Activated T-cell treated with anti-CD3 and anti-CD28 coated beads, Interleukin-2, amount 50 U/mL, for 1 hour (primary cell): ENCODE measurements at places on chromosomes 1 and 21.

DNA sequence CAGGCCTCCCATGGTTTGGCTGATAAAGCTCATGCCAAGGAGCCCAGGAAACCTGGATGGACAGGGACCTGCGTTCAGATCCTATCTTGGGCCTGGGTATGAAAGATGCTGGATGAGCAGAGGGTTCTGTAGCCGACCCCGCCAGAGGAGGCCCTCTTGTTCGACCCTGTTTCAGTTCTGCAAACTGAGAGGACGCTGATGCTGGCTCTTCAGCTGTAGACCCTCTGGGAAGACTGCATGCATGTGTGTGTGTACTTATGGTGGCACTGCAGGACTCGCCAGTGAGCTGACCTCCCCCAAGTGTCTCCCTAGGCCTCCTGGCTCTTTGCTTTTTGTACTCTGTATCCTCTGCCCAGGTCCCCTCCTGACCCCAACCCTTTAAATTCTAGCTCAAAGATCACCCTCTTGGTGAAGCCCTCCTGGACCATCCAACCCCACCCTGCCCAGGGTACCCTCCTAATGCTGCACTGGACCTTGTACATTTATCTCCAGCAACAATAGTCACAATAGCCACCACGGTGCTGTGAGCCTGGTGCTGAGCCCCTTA lies 1.6 kb downstream of the EPS8L3 start:
- DNase-seq, result no peak

DNA sequence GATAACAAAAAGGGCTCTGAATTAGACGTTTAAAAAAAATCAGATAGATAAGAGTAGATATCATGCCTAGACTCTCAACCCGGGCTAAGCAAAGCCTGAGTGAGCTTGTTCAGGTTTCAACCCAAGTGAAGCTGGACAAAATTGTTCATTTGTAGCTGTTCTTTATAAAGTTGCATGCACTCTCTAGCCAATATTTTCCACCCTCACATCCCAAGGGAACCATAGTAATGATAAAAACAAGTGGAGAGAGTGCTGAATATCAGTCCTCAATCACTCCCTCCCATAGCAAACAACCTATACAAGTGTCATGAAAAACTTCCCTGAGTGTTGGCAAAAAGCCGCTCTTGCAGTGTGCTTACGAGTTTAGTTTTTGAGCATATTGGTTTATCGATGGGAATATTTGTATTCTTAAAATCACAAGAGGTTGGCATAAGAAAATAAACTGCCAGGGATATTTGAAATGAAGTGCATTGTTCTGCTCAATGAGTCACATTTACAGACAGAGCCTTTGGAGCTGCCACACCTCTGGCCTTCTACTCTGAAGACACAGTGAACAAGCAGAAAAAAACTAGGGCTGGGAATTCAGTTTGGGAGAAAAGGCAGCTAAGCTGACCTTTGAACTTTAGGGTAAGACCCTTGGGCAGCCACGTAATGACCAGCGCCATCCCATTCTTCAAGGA lies 2.2 kb upstream of the CLCA2 start:
- DNase-seq, result no peak

DNA sequence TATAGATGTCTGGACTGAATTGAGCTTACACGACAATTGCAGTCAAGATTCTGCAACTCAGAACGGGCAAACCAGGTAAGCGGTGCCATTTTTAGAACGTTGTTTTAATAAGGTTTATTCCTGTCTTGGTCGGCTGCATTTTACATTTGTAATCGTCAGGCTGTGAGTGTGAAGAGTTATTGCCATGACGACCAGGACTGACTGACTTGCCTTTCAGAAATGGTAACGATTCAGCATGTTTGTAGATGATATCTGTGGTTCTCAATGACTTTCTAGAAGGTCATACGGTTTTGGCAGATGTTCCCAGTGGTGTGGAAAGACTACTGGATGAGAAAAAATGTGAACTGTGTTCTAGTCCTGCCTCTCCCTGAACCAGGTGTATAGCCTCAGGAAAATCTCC lies 271.3 kb upstream of the B3GALT2 start:
- no peak for DNase-seq

GRCh38 chr1:102099916-102100315 lies 103.2 kb upstream of the OLFM3 start:
- DNase-seq, result no peak

- peak; percentile 91 for DNase-seq
Measured at GRCh38 chr1:8026153-8026975, at the start of gene ERRFI1. Gene ERRFI1 (minus strand): TSS chr1:8026309. CDS start chr1:8015619, 10,690 bp downstream.

GRCh38 chr1:243354511-243355153 lies 98.8 kb downstream of the SDCCAG8 start:
- DNase-seq, result no peak

DNA sequence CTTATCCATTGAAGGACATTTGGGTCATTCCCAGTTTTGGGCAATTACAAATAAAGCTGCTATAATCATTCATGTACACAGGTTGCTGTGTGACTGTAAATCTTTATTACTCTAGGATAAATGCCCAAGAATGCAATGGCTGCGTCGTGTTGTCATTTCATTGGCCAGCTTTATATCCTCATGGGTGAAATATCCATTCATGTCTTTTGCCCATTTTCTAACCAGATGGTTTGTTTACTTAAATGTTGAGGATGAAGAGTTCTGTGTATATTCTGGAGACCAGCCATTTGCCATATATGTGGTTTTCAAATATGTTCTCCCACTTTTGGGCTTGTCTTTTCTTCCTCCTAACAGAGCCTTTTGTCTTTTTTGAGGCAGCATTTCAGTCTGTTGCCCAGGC lies 25.3 kb downstream of the TRIM11 start:
- DNase-seq, result no peak

GRCh38 chr1:159838715-159839114 lies 12.0 kb downstream of the SLAMF8 start:
- no peak for DNase-seq

GRCh38 chr21:45872471-45872870 lies 109.1 kb upstream of the COL6A1 start:
- no peak for DNase-seq

DNA sequence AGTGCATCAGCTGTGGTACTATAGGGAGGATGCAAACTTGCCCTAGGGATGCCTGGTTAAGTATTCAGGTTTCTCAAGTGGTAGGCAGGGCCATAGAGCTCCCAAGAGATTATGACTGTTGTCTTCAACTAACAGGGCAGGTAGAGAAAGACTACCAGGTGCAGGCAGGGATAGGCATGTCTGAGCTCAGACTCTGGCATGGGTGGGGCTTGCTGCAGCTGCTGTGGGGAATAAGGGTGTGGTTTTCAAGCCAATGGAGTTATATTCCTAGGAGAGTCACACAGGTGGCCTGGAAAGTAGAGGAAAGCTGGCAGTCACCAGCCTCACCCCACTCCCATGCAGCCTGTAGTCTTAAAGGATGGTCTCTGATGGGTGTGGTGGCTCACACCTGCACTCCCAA lies 673.4 kb upstream of the ADGRL4 start:
- DNase-seq, result no peak

GRCh38 chr21:42796327-42797062 lies 82.8 kb downstream of the WDR4 start:
- no peak for DNase-seq

- DNase-seq, result peak; percentile 59
Measured at GRCh38 chr21:33975548-33976081, 60.0 kb upstream of the ATP5PO start.

- DNase-seq, result no peak
Measured at GRCh38 chr1:36885540-36886357, 148.6 kb downstream of the GRIK3 start.

DNA sequence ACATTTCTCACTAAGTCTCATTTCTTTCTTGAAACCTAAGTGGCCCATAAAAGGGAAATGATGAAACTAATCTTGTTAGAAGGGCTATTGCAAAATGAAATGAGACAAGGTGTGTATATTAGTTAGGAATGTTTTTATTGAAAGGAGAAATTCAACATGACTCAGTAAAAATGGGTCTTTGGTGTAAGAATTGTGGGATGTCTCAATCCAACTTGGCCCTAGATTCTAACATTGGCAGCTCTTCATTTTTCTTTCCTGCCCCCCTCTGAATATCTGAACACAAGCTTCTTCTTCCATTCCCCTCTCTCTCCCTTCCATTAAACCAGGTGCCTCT lies 26.8 kb upstream of the TARBP1 start:
- DNase-seq, result no peak

DNA sequence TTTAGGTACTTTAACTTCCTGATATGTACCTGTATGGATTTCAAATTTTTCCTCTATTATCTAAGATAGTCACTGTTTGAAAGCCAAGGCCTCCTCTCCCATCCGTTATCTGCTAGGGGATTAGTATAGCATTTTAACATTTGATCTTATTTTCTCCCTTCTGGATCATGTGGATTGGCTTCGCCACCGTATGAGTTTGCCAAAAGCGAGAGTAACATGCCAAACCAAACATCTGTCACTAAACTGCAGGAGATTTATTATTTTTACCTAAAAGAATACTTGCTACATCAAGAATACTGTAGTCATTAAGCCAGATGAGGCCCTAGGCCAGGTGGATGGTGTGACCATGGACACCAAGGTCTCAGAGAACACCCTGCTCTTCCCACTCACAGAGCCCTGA lies 28.5 kb upstream of the EEIG2 start:
- no peak for DNase-seq

DNA sequence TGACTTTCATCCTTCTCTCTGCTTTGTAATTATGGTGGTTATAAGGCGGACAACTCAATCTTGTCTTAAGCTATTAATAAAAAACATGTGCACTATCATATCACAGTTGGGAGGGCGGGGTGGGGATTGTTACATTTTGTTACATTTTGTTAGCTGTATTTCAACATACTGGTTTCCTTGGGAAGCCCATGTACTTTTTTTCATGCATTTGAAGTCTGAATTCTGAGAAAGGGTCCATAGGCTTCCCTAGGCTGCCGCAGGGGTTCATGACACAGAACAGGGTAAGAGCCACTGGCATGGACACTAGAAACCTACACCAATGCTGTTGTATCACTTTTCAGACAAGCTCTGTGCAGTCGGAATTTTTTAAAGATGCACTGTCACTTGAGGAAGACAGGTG lies 178.8 kb downstream of the ETS2 start:
- no peak for DNase-seq

DNA sequence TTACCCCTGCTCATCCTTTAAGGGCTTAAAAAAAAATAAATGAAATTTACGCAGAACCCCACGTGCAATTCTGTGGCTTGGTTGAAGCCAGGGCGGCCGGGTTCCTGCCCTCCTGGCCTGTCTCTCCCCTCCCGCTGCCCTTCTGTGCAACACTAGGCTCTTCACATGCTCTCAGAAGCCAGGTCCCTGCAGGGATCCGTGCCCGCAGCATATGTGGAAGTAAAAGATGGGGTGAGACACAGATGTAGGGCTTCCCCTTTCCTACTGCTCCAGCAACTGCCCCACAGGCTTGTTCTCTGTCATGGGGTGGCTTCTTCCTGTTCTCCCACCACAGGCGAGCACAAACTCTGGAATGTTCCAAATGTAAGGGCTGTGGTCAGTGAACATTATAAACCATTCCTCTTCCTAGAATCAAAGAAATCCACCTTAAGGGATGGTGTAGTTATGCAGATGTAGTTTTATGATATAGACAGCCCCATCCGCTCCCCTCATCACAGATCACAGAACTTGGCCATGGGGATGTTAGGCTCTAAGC lies 535.4 kb downstream of the KIF26B start:
- DNase-seq, result no peak

DNA sequence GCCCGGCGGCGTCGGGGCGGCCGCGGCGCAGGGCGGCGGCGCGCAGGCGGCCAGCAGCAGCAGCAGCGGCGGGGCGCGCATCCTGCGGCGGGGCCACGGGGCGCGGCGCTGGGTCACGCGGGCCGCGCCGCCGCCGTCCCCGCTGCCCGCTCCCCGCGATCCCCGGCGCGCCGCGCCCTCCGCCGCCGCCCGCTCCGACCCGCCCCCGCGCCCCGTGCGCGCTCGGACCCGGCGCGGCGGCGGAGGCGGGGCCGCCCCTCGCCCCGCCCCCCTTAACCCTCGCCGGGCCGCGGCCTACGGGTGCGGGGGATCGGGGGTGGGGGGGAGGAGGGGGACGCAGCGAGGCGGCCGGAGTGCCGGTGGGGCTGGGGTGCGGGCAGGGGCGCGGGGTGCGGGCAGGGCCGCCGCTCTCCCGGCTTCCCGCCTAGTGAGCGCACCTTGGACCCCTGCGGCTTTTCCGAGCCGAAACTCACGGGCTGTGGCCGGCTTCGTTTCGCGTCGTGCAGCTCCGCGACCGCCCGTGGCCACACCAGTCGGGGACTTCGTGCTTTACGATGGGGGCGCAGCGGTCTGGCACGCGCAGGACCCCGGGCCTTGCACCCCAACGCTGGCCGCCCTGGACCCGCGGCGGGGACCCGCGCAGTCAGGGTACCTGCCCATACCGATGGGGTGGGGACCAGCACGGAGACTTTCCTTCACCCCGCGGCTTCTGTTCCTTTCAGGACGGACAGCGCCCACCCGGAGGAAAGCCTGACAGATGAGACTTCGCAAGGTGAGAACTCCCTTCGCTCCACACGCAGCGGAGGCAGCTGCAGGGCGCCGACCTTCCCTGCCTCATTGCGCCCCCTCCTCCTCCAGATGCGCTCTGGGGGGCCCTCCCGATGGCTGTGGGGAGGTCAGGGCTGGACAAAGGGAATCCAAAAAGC lies at the start of gene FNDC10:
Gene FNDC10 (minus strand): TSS at position 201 of the 926 bp plus-strand sequence. CDS start 120 bp downstream, at position 81.
- DNase-seq, result no peak

DNA sequence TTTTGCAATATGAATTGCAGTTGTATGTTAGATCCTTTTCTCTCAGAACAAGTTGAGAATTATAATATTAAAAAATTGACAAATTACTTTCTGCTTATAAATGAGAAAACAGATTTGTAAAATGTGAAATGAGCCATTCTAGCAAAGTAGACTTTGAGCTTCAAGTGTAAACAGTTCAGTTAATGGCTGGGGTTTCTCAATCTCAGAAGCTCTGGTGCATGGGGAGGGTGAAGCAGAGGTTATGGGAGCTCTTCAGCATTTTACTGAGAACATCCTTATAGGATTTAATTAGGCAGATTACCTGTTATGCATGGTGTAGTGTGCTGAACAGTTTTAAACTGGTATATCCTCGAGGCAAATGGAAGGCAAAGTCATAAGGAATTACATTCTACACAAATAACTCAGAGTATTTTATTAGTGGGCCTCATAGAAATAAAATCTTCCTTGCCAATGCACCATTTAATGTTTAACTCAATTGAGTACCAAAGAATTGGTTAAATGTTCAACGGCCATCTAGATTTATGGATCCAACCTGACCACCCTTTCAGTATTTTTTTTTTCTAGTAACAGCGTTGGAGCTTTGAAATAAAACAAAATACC lies 1143.6 kb upstream of the ADGRL2 start:
- no peak for DNase-seq

- DNase-seq, result no peak
Measured at GRCh38 chr1:74584185-74584584, 71.8 kb upstream of the LRRC53 start.

GRCh38 chr1:214739621-214740238 lies 136.7 kb downstream of the CENPF start:
- DNase-seq, result no peak
